ENCODE measurements at places on chromosomes 2 and 18.

- DNase-seq: no peak
These were observed 9.3 kb upstream of the MPP4 start for GRCh38 chr2:201707753-201708152.

- no peak for DNase-seq
These were observed 7.5 kb upstream of the COLEC11 start for GRCh38 chr2:3587432-3587831.

GRCh38 chr2:143058851-143059250, 70.4 kb upstream of the ARHGAP15 start:
- DNase-seq: no peak

DNA sequence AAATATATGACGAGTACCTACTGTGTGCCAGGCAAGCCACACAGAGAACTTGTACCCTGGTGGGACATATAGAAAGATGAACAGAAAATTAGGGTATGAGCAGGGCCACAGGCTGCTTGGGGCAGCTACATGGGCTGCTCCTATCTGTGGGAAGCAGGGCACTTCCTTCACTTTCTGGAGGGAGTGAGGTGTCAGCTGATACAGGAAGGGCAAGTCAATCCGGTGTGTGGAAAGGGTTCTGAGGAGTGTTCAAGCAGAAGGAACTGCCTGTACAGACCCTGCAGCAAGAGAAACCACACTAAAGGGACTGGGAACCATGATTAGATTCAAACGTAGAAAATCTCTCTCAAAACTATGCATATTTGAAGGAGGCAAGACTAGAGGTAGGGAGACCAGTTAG, 58.6 kb upstream of the BCL11A start:
- no peak for DNase-seq

GRCh38 chr2:179936654-179937053, 70.4 kb downstream of the CWC22 start:
- DNase-seq: no peak

- no peak for DNase-seq
These were observed 6.7 kb downstream of the ERMN start for GRCh38 chr2:157318884-157319283.

- DNase-seq: no peak
These were observed 157.4 kb downstream of the MYT1L start for GRCh38 chr2:2173633-2174032.

DNA sequence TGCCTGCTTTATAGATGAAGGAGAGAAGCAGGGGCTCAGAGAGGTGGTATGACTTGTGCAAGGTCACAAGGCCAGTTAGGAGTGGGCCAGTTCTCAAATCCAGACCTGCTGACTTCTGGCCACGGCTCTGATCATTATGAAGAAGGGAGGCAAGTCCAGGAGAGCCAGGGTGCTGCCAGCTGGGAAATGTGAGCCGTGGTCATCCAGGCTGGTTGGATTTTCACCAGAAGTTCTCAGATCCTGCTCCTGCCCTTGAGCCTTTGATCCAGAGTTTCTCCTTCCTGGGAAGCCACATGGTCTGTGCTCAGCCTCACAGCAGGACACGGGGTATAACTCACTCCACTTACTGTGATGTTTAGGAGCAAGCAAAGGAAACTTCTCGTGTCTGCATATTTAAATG, 239.9 kb downstream of the KLHL29 start:
- no peak for DNase-seq

- DNase-seq: no peak
These were observed 6.1 kb downstream of the SLC66A2 start for GRCh38 chr18:79945118-79946042.

- DNase-seq: no peak
These were observed 60.4 kb upstream of the TNP1 start for GRCh38 chr2:216920143-216920876.

DNA sequence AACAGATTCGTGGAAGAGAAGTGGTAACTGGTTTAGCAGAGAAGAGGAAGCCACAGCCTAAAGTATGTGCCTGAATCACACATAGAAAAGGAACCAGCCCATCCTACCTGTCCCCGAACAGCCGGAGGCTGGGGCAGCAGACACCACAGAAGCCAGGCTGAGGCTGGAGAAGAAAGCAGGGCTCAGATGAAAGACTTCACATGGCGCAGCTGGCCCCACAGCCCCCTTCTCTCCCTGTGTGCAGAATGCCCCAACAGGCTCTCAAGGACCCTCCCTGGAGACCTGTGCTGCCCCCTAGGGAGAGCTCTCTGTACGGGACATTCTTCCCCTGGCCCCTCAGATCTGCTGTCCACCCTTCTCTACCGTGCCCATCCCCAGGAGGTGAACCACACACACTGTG, 83.5 kb upstream of the RAB12 start:
- DNase-seq: peak; percentile 26

- DNase-seq: no peak
These were observed 128.5 kb upstream of the PTPRM start for GRCh38 chr18:7438646-7439045.

DNA sequence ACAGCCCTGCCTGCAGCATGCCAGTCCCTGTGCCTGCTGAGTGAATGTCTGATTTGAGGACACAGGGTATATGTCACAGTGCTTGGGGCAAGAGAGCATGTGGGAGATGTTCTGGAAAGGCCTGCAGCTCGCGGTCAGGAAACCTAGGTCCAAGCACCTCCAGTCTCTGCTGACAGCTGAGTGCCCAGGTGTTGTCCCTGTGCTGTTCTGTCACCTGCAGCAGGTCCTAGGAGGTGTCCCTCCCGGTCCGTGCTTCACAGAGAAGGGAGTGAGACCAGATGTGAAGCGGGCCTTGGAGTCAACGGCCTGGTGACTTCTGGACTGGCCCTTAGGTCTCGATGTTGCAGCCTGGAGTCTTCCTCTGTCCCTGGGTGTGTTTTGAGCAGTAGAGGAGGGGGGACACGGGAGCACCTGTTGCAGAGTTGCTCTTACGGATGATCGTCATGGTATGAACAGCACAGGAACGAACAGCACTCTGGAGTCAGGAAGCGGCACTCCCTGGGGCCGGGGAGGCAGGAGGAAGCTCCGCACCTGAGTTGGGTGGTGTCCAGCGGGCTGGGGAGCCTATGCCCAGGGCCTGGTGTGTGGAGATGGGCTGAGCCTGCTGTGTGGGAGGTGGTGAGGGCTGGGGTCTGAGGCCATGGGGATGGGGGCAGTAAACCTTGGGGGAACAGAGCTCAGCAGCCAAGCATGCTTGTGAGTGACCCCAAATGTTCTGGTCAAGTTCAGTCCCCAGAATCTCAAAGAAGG, 21.6 kb upstream of the ARHGEF4 start:
- DNase-seq: no peak

DNA sequence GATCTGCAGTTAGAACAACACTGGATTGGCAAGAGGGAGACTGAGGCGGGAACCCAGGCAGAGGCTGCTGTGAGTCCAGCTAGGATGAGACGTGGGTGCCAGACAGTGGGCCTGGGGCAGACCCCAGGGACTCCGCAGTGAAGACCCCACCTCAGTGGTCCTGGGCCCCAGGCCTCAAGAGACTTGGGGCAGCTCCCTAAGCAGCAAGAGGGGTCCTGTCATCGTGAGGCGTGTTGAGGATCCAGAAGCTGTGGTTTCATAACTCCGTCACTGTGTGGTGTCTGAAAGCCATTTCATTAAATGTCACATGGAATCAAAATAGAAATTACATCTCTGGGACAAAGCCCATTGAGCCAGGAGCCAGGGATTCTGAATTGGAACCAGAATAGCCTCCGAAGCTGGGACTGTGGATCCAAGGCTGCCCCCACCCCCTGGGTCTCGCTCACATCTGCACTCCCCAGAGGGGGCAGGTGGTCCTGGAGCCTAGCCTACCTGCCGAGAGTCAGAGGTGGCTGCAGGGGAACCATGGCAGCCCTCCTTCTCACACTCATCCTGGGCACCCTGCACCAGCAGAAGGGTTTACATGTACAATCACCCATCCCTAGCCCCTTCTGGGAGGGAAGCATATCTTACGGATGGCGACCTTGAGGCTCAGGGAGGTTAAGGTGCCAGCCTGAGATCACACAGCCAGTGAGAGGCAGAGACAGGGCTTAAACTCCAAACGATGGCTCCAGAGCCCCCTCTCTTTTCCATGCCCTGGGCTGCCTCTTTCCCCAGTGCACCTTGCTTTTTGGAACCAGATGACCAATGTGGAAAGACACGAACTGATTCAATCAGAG, 23.2 kb downstream of the RRM2 start:
- no peak for DNase-seq

DNA sequence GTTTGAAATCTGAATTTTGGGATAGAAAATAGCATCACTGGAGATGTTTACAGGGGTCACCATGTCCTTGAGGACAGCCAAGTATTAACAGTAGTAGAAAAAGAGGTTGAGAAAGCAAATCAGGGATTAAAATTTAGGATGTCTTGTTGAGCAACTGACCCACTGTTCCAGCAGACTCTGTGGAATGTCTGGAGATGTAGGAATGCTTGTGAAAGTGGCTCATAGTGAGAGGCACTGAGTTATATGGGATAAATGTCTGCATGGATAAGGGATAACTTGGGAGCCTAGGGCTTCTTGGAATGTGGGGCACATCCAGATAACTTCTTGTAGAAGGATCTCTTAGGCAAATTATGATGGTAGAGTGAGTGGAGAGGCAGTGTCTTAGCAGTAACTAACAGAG, 495.0 kb downstream of the TMX3 start:
- no peak for DNase-seq

- DNase-seq: peak; percentile 16
These were observed 14.1 kb downstream of the LAMA3 start for GRCh38 chr18:23703057-23703986.

- DNase-seq: no peak
These were observed 103.0 kb downstream of the KYNU start for GRCh38 chr2:142980246-142981068.

DNA sequence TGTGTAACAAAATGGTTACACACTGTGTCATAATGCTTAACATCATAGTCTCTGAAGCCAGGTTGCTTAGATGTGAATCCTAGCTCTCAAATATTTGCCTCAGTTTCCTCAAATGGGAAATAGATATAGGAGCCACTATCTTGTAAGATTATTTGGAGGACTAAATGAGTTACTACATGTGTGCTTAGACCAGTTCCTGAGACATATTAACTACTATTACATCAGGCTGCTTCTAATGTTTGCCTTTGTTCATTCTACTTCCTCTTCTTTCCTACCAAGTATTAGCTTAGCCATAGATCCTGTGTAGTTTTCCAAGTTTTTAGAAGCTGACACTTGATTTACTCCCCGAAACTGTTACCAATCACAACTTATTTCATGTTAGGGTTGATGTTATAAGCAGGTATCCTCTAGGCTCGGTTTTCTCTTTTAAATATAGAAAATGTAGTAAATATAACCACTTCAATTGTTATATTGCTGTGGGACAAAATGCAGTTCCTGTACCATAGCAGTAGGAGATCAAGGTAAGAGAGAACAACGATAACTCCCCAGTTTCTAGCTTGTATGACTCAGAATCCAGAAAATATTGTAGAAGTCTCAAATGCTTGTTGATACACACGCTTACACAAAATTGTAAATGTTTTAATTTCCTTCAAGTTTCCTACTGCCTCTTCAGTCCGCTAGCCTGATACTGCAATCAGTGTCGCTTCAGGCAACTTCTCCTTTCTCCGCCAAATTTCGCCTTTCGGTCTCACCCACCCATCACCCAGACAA, 751 bp upstream of the DNAJC10 start:
- DNase-seq: peak; percentile 18

All from KG1 (cell line).